Fibroblast of skin of back (primary cell): ENCODE measurements at places on chromosomes 2 and 18.
A peak's percentile ranks its signal among the peaks of the same experiment; 100 is the strongest.

- DNase-seq, result no peak
Measured at GRCh38 chr2:207978177-207978948, 47.0 kb downstream of the PLEKHM3 start.

- no peak for DNase-seq
Measured at GRCh38 chr2:38692636-38693318, 26.9 kb downstream of the GALM start.

- peak; percentile 76 for DNase-seq
Measured at GRCh38 chr2:40034198-40034597, 255.1 kb upstream of the THUMPD2 start.

GRCh38 chr2:151927501-151928221 is 99.4 kb upstream of the ARL5A start:
- no peak for DNase-seq

DNA sequence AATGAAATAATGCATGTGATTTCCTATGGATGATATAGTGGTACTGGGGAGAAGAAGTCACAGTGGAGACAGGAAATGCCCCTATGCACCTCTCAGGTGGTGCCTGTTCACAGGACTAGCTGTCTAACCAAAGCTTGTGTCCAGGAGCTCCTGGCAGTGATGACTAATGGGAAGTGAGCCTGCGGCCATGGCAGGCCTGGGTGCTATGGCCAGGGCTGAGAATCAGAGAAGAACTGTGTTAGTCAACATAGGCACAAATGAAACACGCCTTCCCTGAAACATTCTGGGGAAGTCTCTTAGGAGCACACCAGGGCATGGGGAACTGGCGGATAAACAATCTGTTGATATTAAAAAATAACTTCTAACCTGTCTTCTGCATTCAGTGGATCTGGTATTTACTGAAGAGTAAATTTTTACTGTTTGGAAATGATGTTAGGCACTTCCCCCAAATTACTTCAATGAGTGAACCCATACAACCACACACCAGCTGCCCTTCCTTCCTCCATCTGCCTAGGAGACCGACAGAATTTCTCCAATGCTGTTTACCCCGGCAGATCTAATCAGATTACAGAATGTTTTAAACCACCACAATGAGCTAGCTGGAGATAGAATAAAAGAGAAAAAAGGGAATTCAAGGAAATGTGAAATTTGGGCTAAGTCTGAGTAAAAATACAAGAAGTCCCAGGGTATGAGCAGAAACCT is 67.4 kb downstream of the MEP1B start:
- no peak for DNase-seq

- no peak for DNase-seq
Measured at GRCh38 chr2:122056853-122057252, 301.4 kb downstream of the TSN start.

- DNase-seq, result no peak
Measured at GRCh38 chr2:239268549-239268948, 132.3 kb downstream of the HDAC4 start.

DNA sequence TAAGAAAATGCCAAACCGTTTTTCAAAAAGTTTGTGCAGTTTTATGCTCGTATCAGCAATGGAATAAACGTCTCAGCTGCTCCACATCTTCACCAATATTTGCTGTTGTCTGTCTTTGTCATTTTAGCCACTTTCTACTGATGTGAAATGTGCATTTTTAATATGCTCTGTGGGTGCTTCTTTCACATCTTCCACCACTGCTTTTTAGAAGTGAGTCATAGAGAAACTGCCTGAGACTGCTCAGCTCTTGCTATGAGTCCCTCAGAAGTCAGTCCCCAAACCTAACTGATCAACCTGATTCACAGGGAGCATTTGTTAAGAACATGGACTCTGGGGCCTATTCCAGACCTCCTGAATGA is 41.0 kb upstream of the EPC2 start:
- DNase-seq, result no peak

DNA sequence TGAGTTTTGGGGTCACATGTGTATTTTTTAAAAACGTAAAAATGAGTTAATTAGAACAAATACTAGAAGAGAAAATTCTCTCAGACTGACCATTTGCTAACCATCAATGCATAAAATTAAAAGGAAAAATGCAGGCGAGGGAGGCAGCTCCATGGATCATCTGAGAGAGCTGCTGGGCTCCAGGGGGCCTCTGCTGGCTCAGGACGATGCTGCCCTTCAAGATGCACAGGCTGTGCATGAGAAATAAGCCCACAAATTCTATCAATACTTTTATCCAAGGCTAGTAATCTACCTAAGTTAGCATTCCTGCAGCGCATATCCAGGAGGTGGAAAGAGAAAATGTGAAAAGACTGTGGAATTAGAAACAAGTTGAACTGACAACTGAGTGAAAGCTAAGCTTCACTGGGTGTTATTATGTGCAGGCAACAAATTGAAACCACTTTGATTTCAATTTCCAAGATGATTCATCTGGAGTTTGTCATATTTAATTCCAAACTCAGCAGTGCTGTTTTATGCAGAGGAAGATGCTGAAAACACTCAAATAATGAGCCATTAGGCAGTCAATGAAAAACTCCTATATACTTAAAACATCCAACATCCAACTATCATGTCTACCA is 261.1 kb downstream of the NBAS start:
- no peak for DNase-seq

GRCh38 chr2:239400596-239401066 is at the start of gene HDAC4:
TSS of gene HDAC4 (minus strand) at chr2:239401020. CDS start at chr2:239352699, 48,321 bp downstream.
- no peak for DNase-seq

- peak; percentile 77 for DNase-seq
Measured at GRCh38 chr18:73563901-73564472, 583.6 kb downstream of the FBXO15 start.

DNA sequence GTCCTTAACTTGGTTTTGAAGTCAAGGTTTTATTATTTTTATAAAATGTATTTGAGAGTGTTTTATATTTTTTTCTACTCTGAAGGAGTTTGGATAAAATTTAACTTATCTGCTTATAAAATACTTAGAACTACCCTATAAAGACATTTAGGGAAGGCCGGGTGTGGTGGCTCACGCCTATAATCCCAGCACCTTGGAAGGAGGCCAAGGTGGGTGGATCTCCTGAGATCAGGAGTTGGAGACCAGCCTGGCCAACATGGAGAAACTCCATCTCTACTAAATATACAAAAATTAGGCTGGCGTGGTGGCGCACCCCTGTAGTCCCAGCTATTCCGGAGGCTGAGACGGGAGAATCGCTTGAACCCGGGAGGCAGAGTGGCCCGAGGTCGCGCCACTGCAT is 486.4 kb downstream of the DSC3 start:
- no peak for DNase-seq

GRCh38 chr2:106339609-106340008 is 128.6 kb downstream of the RGPD3 start:
- no peak for DNase-seq

DNA sequence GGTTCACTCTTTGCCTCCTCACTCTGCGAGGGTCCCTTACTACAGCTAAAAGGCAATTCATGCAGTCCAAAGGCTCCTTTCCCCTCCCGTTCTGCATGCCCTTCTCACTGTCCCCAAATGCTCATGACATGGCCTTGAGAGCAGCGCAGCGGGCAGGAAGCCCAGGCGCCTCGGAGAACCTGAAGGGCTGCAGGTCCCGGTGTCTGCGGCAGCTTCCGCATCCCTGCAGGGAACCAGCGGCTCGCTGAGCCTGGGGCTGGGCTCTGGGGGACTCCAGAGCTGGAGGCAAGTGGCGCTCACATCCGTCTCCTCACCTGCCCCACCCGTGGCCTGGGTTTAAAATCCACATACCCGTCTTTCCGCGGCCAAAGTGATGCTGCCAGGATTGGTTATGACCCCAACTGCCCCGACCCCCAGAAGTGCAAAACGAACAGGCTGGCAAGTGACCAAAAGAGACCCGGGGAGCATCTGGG is 462 bp upstream of the CIDEA start:
- DNase-seq, result no peak

DNA sequence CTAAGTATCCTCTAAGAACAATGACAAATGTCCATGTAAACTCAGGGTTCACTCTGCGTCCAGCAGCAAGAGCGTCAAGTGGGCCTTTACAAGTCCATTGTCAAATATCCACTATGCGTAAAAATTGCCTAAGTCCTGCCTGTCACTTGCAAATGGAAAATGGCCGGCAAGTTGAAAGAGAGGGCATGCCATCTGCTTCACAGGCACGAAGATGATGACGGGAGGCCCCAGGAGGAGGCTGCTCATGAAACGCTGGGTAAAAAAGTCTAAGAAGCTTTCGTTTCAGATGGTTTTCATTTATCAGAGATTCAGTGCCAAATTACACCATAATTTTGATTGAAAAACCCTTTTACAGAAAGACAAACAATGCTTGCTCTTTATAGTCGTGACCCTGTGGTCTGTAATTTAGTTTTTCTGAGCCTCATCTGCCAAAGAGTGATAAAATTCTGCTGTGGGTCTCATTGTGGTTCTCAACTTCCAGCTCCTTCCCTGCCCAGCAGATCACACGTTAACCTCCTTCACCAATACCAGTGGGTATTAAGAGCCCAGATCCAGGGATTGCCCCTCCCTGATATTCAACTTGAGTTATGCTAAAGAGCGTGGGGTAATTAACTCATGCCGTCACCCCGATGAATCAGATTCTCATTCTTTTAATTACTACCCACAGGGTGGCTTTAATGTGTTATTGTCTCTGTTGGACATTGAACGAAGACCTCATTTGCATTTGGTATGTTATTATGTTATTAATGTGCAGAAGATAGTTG is 160.2 kb upstream of the ALKAL2 start:
- no peak for DNase-seq

GRCh38 chr2:10599921-10600320 is 89.9 kb downstream of the NOL10 start:
- no peak for DNase-seq

- no peak for DNase-seq
Measured at GRCh38 chr2:176174382-176174823, 14.1 kb upstream of the HOXD1 start.

- DNase-seq, result peak; percentile 66
Measured at GRCh38 chr18:61946449-61946848, 53.6 kb upstream of the RNF152 start.

DNA sequence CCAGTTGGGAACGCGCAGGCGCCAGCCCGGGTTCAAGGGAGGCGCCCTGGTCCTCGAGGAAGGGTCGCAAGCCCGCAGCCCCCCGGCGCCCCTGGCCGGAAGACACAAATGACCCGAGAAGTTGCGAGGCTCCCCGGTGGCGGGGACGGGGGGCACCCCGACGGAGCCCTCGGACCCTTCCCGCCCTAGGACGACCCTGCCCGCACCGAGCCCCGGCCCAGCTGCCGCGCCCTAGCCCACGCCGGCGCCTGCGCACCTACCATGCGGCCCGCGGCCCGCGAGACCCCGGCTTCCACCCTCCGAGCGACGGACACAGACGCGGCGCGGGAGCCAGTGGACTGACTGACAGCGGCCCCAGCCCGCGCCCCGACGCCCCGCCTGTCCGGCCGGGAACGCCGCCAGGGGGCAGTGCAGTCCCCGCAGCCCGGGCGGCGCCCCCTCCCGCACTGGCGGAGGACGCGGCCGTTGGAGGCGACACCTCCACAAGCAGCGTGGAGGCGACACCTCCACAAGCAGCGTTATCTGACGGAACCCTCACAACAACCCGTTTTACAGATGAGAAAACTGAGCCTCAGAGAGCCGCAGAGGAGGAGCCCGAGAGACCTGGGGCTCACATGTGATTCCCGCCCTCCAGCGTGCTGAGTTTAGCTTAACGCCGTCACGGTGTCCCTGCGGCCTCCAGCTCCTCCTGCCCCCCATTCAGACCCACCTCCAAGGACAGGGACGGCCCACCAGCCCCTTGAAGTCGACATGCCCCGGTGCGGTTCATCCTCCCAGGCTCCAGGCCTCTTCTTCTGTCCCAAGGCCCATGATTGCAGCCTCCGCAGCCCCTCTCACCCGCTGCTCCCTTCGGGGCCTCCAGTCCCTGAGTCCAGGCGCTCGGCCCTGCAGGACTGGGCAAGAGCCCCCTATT is at the start of gene NMUR1:
TSS of gene NMUR1 (minus strand) at position 347 of the 913 bp plus-strand sequence. CDS start at position 263, 84 bp downstream.
- DNase-seq, result peak; percentile 36
